ENCODE measurements at places on chromosomes 7 and 10.

DNA sequence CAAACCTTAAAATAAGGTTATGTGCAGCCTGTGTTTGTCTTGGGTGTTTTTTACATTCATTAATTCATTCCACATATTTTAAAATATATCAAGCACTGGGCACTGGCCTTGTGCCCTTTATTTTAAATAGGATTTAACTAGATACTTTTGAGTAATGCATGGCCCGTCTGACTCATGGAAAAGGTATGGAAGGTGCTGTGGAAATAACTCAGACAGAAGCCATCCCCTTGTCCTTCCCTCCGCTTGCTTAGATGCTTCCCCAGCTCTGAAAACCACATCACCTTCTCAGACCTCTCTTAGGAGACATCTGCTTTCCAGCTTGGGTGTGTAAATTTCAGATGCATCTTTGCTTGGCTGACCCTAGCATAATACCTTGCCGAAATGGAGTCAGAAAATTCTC lies 30.5 kb downstream of the SLC18A2 start:
- no peak for DNase-seq

DNA sequence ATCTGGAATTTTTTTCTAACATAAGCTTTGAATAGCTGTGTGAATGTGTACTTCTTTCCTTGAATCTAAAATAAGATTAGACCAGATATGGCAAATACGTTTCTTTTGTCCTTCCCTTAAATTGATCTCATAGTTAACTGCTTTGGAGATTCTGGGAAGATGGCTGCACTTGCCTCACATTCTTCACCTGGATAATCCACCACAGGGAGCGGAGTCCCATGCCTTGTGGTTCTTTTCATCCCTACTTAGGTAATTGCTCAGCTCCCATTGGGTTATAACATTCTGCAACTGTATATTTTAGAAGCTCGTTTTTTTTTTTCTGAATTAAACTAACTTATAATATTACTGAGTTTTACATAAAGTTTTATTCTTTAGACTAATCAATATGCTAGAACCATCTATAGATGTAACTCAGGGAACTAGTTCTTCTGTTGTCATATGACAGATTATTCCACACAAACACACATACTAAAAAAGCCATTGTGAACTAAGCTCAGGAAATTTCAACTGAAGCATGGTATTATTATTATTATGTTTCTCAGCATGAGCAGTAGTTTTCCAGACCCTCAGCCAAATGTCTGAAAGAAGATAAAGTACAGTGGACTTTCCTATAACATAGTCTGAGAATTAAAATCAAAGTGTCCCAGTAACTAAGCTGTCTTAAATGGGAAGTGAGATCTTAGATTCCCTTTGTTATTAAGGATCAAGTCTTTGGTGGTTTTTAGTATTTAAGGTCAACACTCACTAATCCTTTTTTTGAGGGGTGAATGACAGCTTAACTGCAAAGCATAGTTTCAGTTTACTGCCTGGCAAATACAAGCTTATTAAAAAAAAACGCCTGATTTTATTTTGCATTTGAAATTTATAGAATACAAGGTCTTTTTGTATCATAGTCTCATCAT lies 182.3 kb downstream of the PPP1R9A start:
- no peak for DNase-seq

GRCh38 chr10:101467286-101467770 lies 113.4 kb downstream of the BTRC start:
- no peak for DNase-seq

GRCh38 chr7:116041615-116042014 lies 11.1 kb upstream of the TFEC start:
- DNase-seq, result no peak

DNA sequence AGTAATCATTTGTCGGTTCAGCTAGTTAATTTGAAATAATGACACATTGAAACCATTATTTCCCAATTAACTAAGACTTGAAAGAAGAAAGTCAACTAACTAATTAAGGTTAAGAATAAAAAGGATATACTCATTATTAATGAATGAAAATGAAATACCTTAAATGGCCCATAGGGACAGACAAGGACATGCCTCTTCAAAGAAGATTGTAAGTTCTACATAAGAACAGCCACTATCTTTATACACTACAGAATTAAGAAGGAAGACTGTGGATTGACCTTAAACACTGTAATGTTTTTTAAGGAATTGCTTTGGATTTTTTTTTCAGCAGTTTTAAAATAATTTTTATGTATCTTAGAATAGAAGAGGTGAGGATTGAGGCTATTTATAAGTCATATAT lies 60.7 kb downstream of the CSTF2T start:
- DNase-seq, result no peak
